Activated naive CD4-positive, alpha-beta T cell treated with anti-CD3 and anti-CD28 coated beads, Interleukin-2, amount 50 U/mL, for 16 hours (primary cell): ENCODE measurements at places on chromosomes 3 and 15.
A peak's percentile ranks its signal among the peaks of the same experiment; 100 is the strongest.

- no peak for DNase-seq
Observed at GRCh38 chr3:129409541-129409940, 18.9 kb downstream of the EFCAB12 start.

DNA sequence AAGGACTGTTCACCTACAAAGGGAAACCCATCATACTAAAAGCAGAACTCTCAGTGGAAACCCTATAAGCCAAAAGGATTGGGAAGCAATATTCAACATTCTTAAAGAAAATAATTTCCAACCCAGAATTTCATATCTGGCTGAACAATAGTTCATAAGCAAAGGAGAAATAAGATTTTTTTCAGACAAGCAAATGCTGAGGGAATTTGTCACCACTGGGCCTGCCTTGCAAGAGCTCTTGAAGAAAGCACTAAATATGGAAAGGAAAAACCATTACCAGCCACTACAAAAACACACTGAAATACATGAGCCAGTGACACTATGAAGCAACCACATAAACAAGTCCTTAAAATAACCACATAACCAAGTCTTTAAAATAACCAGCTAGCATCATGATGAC lies 28.9 kb upstream of the DCBLD2 start:
- no peak for DNase-seq

GRCh38 chr3:80870476-80871041 lies 890.9 kb downstream of the GBE1 start:
- no peak for DNase-seq

DNA sequence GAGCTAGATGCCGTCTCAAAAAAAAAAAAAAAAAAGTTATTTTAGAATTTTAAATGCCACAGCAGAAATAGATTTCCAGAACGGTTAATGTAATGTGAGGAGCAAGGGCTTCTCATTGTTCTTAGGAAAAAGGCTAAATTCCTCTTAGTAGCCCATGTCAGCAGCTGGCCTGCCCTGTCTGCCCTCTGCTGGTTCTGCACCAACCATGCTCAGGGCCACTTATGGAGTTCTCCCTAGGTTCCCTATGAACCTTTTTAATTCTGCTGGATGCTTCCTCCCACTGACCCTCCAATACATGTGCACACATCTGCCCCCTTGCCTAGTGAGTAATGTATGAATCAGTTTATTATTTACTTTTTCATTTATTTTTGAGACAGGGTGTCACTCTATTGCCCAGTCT lies 32.2 kb upstream of the DPPA4 start:
- no peak for DNase-seq

- no peak for DNase-seq
Observed at GRCh38 chr15:31374986-31375385, 48.4 kb downstream of the KLF13 start.

DNA sequence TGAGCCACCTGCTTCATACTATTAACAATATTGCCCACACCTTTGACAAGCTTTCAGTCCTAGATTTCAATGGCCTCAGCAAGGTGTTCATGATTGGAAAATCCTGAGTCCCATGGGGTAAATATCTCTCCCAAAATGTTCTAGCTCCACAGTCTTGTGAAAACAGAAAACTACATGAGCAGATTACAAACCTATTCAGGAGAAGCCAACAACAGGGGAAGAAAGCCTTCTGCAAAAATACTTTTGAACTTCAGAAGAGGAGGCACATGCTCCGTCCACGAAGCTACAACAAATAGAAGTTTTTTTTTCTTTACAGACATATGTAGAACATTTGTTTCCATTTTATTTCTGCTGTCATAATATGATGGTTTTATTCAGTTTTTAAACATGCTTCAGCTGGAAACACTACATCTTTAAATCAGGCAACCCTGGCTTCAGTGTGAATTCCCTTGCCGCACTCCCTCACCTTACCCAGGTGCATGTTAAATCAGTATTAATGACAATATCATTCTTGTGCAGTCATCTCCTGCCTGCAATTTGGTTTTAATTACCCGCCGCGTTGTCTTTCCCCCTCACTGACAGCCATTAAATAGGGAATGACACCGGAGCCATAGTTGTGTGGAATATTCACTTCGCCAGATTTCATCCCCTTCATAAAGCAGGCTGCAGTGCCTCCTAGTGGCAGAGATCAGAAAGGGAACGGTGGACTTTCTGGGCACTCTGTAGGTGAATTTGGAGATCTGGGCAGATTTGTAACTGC lies 725.5 kb upstream of the ARRDC4 start:
- DNase-seq: peak; percentile 21

DNA sequence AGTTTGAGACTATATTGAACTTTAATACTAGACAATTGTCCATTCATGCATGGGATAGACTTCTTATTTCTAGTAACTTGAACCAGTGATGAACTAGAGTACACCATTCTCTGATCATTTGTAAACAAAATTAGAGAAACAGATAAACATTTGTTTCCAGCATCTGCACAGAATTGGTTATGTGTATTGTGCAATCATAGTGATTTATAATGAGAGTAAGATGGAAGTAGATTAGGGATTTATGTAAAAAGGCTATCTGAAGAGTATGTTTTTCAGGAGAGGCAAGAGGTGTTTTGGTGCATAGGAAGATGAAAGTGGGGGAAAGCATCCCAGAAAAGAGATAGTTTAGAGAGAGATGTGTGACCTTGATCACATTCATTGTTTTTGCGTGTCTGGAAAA lies 695.0 kb downstream of the SQOR start:
- DNase-seq: no peak

GRCh38 chr3:181568248-181568647 lies 143.5 kb upstream of the SOX2 start:
- no peak for DNase-seq

DNA sequence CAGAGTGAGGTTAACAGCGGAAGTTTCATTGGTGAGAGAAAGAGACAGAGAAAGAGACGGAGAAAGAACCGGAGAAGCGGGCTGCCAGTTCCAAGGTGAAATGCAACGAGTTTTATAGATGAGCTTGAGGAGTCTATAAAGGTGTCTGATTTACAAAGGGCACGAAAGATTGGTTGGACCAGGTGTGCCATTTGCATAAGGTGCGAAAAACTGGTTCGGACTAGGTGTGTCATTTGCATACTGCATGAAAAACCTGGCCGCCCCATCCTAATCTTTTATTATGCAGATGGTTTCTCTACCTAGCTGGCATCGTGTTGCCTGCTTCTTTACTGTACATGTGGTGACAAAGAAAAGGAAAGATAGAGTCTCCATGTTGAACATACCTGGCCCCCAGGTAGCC lies 253.8 kb upstream of the IGF1R start:
- DNase-seq: no peak

DNA sequence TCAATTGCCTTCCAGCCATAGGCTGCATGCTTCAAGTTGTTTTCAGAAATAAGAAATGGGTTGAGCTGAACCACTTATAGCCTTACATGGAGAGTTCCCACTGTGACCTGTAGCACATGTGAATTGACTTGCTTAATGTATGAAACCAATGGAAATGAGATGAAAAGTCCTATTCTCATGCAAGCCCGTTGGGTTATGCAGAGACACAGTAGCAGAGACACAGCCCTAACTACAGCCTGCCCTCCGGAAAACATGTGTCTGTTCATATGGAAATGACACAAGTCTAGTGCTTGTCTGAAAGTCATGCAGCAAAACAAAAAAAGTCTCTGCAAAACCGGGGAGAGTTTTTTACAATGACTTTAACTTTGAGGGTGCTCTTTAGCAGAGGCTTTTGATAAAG lies 14.5 kb downstream of the HIGD2B start:
- no peak for DNase-seq

- no peak for DNase-seq
Observed at GRCh38 chr3:8464668-8465067, 37.0 kb upstream of the LMCD1 start.

DNA sequence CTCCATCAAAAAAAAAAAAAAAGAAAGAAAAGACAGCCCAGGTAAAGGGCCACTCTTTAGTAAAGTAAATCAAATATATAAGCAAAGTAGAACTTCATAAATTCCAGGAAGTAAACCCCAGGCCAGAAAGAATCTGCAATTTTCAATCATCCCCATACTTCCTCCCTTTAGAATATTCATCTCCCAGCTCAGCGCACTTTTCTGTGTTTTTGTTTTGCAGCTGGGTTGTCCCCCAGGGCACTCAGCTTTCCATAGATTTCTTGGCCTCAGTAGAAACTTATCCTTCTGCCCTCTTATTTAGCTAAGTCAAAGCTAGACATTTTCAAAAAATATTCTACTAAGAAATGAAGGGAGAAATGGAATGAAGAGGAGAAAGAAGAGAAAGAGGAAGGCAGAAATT lies 24.0 kb upstream of the SPRED1 start:
- DNase-seq: no peak

DNA sequence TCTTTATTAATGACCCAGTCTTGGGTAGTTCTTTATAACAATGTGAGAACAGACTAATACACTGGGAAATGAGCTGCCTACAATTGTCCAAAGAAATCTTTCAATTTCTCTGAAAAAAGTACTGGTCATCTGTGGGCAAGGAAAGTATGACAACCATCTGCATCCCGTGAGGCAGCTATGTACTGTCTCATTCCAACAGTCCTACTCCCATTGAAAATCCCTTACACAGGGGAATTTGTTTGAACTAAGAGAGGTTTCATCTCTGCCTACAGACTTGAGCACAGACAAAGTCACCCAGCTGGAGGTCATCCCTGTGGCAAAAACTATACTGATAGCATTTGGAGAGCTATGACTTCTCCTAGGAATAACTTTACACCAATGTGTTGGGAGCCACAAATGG lies 27.1 kb downstream of the SHC4 start:
- no peak for DNase-seq

DNA sequence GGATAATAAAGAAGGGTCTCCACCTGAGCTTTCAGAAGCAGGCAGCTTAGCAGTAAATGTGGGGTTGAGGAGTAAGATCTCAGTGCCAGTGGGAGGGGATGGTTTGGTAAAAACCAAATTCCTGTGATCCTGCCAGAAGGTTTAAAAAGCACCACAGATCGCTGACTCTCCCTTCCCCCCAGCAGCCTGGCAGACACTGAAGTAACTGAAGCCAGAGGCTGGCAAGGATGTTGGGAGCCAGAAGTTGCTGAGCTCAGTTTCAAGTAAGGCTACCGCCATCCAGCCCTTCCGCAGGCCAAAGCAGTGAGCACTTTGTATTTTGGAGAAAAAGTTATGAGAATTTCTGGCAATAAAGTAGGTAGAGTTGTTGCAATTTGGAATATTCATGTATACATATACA lies 246.4 kb downstream of the ZNF621 start:
- DNase-seq: no peak

DNA sequence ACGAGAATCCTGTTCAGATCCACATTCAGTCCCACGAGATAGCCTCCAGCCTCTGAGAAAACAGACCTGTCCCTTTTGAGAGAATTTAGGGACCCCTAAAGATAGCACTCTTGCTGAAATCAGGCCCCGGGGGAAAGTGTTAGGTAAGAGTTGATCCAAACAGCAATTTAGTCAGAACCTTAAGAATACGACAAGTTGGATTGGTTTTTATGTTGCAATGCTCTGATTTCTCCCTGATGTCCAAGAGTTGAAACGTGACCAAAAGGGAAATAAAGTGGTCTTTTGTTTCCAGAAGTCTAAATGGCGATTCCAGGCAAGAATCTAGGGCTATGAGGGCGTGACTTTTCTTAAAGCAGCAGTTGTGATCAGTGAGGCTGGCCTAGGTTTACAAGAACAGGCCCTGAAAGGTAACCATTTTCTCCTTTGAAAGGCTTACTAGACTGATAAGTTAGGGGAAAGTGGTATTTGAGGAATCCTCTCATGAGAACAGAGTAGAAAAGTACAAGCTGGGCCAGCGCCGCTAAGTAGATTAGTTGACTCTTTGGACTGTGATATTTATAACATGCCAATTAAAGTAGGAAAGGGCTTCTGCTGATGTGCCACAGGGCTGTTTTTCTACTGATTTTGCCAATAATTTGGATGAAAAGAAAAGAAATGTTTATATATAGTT lies 4.9 kb downstream of the MAN2A2 start:
- no peak for DNase-seq

GRCh38 chr3:118304557-118304956 lies 730.1 kb downstream of the IGSF11 start:
- no peak for DNase-seq

DNA sequence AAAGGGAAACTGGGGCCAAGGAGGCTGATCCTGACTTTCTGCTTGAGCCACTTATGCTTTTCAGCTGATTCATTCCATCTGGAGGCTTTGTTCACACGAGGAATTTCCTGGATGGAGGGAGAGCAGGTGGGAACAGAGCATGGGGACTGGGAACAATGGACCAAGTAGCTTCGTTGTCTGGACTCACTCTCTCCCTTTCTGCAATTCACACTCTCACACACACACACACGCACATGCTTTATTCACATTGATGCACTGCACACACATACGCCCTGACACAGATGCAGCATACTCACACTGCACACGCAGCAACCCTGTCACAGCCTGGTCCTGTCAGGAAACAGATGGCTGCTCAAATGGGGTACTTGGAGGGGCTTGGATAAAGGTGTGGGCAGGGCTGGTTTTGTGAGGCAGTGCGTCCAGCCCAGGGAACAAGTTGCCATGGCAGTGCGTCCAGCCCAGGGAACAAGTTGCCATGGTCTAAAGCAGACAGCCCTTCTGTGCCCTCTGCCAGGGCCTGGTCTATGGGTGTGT lies 19.8 kb upstream of the CHCHD6 start:
- no peak for DNase-seq

- DNase-seq: no peak
Observed at GRCh38 chr15:77858792-77859490, 218.6 kb downstream of the TBC1D2B start.

GRCh38 chr15:77851086-77851485 lies 218.4 kb upstream of the LINGO1 start:
- no peak for DNase-seq

DNA sequence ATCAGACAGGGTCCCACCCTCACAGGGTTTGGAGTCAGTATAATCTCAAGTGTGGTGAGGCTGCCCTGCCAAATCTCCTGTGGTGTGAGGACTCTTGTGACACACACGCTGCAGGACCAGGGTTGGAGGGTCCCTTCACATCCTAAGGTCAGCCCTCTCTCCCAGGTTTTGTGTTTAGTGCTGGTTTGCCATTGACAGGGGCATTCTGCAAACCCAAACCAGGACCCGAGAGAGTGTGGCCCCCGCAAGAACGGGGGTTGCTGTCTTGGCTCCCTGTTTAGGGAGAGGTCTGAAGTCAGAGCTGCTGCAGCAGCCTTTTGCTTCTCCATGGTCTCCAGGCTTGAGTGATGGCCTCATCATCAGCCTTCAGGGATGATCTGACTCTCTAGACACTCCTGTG lies 14.7 kb downstream of the FAM107A start:
- DNase-seq: no peak

DNA sequence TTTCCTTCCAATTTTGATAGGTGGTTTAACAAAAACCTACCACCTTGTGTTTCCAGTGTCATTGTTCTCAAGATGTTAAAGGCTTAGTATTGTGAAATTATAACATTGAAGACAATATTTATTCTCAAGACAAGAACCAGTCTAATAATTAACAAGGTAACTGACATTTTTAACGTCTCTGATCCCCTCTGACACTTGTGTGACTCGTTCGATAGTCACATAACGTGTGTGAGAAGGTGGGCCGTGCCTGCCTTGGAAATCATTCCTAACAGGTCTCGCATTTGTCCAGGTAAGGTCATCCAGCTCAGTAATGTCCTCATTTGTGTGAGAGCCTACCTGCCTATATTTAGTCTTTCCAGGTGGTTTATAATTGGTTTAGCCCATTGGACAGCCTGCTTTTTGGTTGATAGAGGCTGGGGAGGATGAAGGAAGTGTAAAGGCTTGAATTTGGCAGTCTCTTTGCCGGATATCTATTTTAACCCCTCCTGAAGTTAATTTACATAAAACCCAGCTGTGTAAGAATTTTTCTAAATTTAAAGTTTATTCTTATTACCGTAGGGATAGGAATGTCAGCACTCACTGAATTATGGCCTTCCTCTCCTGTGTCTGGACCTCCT lies 94.4 kb downstream of the AKAP13 start:
- no peak for DNase-seq
